ENCODE measurements at places on chromosomes 1 and 21.

GRCh38 chr1:85289207-85289847 is 12.9 kb upstream of the BCL10 start:
- no peak for DNase-seq

GRCh38 chr1:22788254-22788661 is 77.6 kb downstream of the EPHB2 start:
- DNase-seq = no peak

DNA sequence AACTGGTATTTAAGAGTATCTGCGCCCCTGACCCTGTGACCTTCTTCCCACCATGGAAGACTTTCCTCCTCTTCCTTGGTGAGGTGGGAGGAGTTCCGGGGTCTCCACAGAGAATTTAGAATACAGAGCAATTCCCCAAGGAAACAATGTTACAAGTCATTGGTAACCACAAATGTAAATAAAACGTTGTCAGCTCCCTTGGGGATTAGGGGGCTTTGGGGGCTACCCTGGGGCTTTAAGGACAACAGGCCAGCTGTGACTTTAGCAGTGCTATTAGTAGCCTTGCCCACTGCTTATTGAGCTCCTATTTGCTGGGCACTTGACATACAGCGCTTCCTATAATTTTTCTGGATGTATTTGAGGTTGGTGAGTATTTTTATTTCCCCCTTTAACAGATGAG is 69.0 kb downstream of the IGSF21 start:
- no peak for DNase-seq

DNA sequence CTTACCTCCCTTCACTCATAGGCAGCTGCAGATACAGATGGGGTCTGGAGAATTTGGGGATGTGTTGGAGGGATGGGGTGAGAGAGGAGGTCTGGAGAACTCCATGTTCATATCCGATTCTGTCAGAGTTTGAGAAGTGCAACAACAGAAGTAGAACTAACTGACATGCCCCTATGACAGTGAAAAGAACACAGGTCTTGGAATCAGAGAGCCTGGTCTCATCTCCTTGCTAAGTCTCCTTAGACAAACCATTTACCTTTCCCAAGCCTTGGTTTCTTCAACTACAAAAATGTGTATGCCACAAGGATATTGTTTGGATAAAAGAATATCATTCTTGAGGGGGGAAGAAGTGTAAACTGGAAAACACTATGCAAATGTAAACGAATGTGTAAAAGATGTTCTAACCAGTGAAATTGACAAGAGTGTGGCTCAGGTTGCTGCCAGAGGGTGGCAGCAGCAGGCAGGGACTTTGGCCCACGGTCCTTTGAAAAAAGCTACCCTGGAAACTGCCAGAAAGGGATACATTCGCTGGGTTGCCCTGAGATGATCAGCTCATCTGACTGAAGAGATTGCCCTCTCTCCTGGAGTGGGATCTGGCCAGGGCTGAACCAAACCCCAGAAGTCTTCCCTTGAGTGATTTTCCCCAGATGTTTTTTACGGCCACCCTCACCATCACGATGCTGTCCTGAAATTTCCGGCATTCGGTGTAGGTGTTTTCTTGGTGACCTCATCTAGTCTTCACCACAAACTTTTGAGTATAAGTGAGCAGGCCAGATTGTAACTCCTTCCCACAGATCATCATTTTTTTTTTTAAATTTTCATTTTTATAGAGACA is 17.0 kb upstream of the CD2 start:
- DNase-seq = peak; percentile 49

GRCh38 chr1:187042538-187042937 is 213.8 kb downstream of the PLA2G4A start:
- no peak for DNase-seq

- DNase-seq = no peak
Measured at GRCh38 chr1:233379869-233380438, 52.4 kb downstream of the MAP3K21 start.

- DNase-seq = no peak
Measured at GRCh38 chr1:40763742-40764532, 19.6 kb upstream of the KCNQ4 start.

- DNase-seq = no peak
Measured at GRCh38 chr1:15231714-15232201, 15.3 kb upstream of the FHAD1 start.

DNA sequence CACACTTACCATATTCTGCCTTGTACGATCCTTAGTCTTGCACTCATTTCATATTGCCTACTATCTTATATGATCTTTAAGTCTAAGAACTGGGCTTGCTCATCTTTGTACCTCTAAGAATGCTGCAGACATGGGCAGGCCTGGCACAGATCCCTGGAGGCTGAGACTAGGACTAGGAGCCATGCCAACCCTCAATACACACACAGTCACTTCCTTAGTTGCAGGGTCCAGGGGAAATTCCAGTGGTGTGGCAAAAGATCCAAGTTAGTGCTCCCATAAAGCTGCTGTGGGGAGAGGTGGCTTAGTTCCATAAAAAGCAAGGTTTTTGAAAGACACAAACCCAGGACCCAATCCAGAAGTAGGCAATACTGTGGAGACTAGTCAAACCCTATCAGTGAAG is 59.9 kb downstream of the CYYR1 start:
- no peak for DNase-seq

DNA sequence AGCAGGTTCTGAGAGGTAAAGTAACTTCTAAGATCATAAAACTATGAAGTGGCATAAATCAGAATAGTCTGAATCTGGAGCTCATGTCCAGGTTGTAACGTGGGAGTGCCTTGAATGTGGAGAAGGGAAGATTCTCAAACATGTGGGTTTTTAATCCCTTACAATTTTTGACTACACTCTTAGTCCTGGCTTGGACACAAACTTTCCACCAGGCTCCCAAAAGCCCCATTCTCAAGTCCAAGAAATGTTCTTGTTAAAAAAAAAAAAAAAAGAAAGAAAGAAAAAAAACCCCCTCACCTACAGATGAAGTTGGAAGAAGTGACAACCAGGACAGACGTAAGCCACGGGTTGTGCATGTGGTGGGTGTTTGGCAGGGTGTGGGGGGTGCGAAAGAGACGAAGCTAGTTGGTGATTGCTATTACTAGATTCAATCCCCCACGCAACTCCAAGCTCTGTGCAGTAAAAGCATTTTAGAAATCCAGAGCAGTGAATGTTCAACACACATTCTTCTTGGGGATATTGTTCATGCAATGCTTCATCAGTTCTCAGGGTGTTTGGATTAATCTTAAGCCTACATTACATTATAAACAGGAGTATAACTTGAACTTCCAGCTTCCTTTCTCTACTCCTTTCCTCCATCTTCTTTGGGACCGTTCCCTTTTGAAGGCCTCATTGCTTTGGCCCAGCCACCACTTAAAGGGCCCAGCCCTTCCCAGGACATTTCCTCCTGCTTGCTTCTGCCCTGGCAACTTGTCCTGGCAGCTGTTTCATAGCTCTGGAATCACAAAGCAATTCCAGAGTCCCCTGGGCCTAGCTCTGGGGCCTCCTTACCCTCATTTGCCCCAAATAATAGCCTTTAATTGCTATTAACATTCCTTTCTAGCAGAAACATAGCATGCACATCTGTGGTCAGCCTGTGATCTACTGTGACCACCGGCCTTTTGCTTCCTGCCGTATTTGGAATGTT is 41.8 kb downstream of the PHC2 start:
- DNase-seq = no peak

DNA sequence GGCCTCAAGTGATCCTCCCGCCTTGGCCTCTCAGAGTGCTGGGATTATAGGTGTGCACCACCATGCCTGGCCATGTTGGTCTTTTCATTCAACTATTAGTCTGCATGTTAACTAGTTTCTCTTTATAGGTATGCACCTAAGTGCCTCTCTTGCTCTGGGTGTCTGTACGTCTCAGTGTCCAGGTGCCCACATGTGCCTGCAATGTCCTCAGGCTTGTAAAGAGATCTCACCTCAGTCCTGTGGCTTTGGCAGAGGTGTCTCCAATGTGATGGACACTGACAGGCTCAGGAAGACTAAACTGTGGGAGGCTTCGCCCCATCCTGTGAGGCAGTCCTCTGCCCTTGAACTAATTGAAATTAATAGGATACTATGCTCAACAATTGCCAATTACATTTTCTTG is 526.3 kb downstream of the PTPRU start:
- DNase-seq = no peak

DNA sequence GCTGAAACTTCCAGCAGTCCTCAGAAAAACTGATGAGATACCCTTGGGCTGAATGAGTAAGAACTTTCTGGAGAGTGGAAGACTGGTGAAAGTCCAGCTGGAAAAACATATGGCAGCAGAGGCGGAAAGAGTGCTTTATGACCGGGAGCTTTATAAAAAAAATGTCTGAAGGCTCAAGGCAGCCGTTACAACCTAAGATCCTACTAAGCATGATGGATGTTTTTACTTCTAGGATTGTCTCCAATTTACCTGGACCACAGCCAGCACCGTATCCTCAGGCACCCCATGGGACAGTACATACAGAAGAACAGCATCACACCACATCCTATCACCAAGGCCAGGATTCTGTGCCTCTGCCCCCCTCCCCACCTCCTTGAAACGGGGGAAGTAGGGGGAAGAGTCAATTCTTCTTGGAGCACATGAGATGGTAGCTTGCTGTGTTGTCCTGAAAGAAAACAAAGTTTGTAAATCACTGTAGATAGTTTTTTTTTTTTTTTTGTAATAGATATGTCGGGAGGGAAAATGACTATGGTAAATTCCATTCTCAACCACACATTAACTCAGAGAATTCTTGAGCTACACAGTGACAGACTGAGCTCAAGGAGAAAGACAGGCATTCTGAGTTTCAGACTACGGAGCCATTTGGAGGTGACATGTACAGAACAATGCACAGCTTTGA is 11.8 kb upstream of the IRF2BP2 start:
- DNase-seq = no peak

DNA sequence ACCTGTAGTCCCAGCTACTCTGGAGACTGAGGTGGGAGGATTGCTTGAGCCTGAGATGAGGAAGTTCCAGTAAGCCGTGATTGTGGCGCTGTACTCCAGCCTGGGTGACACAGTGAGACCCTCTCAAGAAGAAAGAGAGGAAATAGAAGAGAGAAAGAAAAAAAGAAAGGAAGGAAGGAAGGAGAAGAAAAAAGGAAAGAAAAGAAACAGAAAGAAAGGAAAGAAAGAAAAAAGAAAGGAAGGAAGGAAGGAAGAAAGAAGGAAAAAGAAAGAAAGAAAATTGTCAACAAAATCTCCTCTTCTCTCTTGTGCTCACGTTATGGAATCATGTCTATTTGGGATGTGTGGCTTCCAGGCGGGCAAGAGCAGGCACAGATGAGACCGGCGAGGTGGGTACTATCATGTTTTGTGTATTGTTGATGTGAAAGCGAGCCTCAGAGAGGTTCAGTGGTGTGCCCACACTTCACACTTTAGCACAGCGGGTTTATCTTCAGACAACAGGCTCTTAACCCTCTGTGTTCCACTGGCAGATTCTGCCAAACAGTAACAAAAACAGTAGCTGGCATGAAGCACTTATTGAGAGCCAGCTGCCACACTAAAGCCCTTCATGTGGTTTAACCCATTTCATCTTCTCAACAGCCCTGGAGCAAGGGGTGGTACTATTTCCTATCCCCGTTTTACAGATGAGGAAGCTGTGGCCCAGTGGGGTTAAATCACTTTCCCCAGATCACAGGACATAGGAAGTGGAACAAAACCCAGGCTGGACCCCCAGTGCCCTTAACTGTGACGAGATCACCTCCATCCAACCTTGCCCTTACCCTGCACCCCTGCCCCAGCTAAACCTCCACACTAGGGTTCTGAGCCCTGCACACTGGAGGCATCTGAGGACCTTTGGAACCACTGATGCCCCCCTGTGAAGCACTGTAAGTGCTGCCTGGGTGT is 94.7 kb upstream of the TARDBP start:
- no peak for DNase-seq

GRCh38 chr1:181033799-181034451 is at the start of gene MR1:
TSS of gene MR1 (plus strand) at chr1:181033983. CDS start at chr1:181034008, 25 bp downstream.
- no peak for DNase-seq

- no peak for DNase-seq
Measured at GRCh38 chr1:110462964-110463363, 12.0 kb downstream of the PROK1 start.

GRCh38 chr1:156667610-156667967 is 9.6 kb downstream of the NES start:
- no peak for DNase-seq

- no peak for DNase-seq
Measured at GRCh38 chr1:169327875-169328274, 39.7 kb downstream of the NME7 start.

- no peak for DNase-seq
Measured at GRCh38 chr1:185314411-185314810, 2.6 kb downstream of the IVNS1ABP start.

GRCh38 chr1:228013131-228013934 is 6.5 kb downstream of the WNT3A start:
- no peak for DNase-seq

DNA sequence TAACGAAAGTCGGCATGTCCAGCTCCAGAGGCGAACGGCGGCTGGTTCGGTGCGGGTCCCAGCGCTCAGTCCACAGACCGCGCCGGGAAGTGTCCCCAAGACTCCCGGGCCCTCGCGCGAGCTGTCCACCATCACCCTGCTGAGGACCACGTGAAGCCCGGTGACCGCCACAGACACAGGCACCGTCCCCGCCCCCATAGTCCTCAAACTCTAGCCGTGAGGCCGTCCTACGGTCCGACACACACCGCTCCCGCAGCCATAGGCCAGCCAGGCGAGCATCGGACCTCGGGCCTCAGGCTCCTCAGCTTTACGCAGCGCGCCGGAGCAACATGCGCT is 535 bp downstream of the SETD4 start:
- DNase-seq = no peak

- DNase-seq = peak; percentile 91
Measured at GRCh38 chr1:110338309-110338885, 780 bp upstream of the RBM15 start.

GRCh38 chr1:189409774-189410173 is 1067.9 kb downstream of the BRINP3 start:
- no peak for DNase-seq

GRCh38 chr1:221736714-221737113 is 5.2 kb downstream of the DUSP10 start:
- DNase-seq = no peak

DNA sequence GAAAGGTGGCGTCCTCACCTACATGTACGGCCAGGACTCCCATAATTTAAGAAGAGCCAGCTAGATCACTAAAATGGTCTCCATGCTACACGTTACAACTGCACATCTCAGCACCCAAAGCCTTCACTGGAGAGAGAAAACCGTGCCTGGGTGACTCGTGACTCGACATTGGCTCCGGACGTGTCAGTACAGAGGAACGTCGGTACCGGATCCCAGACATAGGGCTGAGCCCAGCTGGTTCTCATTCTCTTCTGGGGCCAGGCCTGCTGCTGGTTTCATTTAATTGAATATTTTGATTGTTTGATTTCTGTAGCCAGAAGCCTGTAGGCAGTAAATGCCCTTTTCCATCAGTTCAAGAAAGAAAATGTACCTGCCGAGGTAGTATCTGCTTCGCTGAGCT is 93.1 kb downstream of the HHIPL2 start:
- no peak for DNase-seq

Measured in stimulated activated CD8-positive, alpha-beta memory T cell treated with anti-CD3 and anti-CD28 coated beads, Interleukin-7, amount 100 ng/mL, for 1 hour (primary cell).